HL-60 (cell line): ENCODE measurements at places on chromosomes 1 and 21.
A peak's percentile ranks its signal among the peaks of the same experiment; 100 is the strongest.

- DNase-seq, result no peak
Measured at GRCh38 chr1:38667626-38668025, 191.9 kb downstream of the RRAGC start.

GRCh38 chr1:54810153-54810942 lies 9.2 kb upstream of the TTC22 start:
- peak; percentile 17 for DNase-seq

GRCh38 chr1:186325239-186325638 lies 49.8 kb downstream of the TPR start:
- DNase-seq, result no peak

GRCh38 chr21:21039624-21040170 lies 41.5 kb downstream of the NCAM2 start:
- no peak for DNase-seq

DNA sequence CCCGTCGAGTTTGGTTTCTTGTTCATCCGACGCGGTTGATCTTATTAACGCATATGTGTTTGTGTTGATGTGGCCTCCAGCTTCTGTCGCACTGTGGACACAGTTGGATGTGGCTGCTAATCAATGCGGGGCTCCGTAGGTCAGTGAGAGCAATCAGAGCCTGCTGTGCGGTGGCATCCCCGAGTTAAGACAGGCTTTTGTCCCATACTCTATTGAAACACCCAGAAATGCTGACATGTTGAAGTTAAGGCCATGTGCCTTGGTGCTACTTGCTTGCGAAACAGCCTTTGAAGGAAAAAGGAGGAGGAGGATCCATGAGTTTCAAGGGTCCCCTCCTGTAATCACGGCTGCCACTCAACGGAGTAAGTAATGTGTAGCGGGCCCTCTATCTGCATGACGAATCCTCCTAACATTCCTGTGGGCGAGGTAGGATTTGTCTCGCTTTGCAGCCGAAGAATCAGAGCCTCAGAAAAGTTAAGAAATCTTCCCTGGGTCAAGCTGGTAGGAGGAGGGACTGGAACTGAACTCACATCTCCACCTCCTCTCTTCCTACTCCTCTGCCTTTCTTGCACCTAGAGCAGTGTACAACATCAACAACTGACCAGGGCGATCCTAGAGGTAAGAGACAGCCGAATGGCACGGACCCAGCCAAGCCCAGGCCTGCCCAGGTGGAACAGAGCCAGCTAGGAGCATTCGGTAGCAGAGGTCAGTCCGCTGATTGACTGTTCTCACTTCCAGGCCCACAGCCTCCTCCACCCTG lies 19.5 kb downstream of the PDE9A start:
- DNase-seq, result no peak

DNA sequence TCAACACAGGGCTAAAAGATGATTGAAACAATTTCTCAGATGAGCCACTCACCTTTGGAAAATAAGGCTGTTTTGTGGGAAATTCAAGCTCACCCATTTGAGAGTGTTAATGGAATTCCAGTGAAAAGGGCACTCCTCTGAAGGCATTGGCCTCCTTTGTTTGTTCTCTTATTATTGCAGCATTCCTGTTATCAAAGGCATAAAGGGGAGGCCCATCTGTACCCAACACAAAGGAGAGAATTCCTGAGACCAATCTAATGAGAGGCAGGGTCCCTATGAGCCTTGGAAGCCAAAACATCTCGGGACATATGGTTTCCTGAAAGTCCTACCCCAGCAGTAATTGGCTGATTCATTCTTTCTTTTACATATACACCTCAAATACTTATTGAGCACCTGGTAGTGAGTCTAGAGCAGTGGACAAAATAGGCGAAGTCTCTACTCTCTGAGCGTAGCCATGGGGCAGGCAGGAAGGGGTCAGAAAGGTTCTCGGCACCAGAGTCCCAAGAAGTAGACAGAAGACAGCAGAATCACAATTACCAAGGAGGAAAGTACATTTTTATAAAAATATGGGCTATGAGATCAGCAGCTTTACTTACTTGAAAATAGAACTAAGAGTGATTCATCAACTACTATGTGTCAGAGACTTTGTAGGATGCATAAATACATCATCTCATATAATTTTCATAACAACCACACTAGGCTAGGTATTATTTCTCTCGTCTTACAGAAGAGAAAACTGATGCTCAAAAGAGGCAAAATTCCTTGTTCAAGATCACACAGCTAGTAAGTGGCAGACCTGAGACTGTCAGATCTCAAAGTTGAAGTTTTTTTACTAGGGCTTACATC lies 218.7 kb downstream of the DAB1 start:
- DNase-seq, result no peak

- no peak for DNase-seq
Measured at GRCh38 chr1:57208741-57209302, 215.0 kb downstream of the DAB1 start.

DNA sequence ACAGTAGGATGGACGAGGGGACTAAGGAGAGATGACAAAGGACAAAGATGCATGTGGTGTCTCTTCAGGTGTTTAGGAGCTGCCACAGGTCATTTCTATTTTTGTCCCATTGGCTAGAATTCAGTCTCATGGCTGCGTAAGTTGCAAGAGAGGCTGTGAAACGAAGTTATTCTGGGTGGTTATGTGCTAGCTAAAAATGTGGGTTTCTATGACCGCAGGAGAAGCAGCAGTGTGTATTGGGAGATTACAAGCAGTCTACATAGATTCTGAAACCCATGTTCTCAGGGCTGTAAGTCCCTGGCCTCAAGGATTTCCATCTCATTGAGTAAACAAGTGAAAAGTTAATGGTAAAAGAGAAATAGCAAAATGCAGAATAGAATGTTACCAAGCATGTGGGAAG lies 110.7 kb downstream of the SPATA46 start:
- no peak for DNase-seq

DNA sequence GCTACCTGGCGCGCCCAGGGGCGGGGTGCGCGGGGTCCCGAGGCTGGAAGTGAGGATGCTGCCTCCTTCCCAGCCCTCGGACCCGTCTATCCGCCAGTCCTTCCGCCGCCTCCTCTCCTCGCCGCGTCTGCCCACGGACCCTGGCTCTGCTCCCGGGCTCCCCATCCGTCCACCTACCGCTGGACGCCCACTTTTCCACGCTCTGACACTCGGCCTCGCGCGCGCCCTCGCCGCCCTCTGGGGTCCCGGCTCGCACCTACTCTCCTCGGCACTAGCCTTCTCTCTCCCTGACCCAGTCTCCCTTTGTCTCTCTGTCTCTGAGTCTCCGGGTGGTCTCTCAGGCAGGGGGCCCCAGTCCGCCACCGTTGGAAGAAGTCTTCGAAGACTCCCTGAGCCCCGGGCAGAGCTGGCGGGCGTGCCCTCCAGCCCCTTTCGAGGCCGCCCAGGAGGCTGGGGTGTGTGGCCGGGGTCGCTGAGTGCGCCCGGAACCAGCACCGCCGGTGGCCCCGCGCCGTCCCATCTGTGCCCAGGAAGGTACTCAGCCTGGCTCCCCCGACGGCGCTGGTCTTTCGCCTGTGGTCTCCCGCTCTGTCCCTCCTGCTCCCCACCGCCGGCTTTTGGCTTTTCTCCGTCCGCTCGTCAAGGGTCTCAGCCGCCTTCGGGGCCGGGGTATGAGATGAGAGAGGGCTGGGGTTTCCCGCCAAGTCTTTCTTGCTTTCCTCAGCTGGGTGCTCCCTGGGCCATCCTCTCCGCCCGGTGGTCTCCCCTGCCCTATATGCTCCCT lies 610 bp downstream of the DRAXIN start:
- DNase-seq, result no peak

GRCh38 chr1:12184008-12184681 lies 17.4 kb downstream of the TNFRSF1B start:
- DNase-seq, result peak; percentile 88

GRCh38 chr21:40926238-40926637 lies 79.3 kb upstream of the DSCAM start:
- DNase-seq, result no peak

DNA sequence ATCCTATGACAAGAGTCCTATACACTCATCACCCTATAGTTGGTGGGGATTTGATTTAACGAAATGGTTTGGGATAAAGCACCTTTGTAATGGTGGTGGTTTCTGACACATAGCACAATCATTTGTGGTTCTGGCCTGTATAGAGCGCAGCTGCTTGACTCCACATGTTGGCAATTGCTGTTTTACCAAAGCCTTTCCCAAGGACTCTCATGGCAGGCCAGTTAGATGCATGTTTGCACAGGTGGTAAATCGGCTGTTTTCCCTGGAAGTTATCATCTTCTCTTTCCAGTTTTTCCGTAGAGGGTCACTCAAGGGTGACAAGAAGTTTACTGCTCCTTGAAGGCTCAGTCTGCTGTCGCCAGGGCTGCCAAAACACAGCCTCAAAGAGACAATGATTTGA lies 17.1 kb upstream of the XPR1 start:
- DNase-seq, result no peak

GRCh38 chr1:61523893-61524605 lies 200.9 kb downstream of the TM2D1 start:
- no peak for DNase-seq

GRCh38 chr1:206021008-206021625 lies 2.6 kb downstream of the CTSE start:
- DNase-seq, result no peak

- DNase-seq, result no peak
Measured at GRCh38 chr1:157399343-157399983, 152.9 kb downstream of the FCRL5 start.

DNA sequence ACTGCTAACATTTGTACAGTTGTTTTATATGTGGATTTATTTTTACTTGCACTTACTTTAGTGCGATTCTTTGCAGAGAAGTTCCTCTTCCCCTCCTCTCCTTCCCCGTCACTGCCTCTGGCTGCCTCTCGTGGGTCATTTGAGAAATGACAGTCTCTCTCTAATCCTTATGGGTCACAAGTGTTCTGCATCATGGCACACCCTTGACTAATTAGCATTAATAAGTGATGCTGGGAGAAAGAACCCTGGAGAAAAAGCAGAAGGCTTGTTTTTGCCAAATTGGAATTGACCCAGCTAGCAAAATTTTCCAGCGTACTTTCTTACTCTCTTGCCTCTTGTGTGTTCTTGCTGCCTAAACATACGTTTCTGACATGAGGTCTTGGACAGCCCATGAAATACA lies 301.2 kb downstream of the DUSP10 start:
- DNase-seq, result peak; percentile 34

GRCh38 chr1:177411381-177411780 lies 240.6 kb downstream of the BRINP2 start:
- DNase-seq, result no peak

- DNase-seq, result no peak
Measured at GRCh38 chr1:26582836-26583460, 53.4 kb downstream of the RPS6KA1 start.

GRCh38 chr21:45118099-45118498 lies 43.7 kb downstream of the ADARB1 start:
- DNase-seq, result no peak

- DNase-seq, result no peak
Measured at GRCh38 chr1:107590900-107591622, 373.9 kb downstream of the VAV3 start.

DNA sequence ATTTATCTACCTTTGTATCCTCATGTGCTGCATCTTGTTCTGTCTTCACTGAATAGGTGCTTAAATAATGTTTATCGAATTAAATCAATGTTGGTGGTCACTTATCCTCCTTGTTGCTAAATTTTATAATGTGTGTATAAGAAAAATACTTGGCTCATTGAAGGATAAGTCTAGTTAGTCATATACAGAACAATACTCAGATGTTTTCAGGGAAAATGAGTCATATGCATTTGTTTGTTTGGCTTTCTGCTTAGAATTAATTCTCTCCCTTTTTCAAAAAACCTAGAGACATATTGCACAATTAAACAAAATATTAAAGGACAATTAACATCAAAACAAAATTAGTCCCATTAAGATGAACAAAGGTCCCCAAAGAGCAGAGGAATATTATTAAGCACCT lies 89.0 kb downstream of the UBE2U start:
- no peak for DNase-seq

GRCh38 chr1:234369784-234370183 lies 3.5 kb upstream of the COA6 start:
- DNase-seq, result no peak

- no peak for DNase-seq
Measured at GRCh38 chr1:216531263-216532239, 108.3 kb upstream of the USH2A start.

DNA sequence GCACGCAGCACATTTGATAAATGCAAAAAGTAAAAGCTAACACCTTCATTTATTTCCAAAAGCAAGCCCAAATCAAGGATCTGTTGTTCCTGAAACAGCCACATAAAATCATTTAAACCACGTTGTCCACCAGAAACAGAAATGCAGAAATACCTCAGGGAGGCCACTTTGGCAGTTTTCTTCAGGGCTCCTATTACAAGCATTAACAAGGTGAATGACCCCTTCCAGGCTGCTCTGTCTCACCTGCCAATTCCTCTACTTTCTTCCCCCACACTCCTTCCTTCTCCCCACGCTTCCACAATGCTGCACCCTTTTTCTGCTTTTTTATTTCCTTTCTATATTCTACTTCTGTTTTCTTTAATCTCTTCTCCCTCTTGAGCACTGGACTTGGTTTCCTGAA lies 55.0 kb upstream of the PTGFRN start:
- DNase-seq, result no peak

DNA sequence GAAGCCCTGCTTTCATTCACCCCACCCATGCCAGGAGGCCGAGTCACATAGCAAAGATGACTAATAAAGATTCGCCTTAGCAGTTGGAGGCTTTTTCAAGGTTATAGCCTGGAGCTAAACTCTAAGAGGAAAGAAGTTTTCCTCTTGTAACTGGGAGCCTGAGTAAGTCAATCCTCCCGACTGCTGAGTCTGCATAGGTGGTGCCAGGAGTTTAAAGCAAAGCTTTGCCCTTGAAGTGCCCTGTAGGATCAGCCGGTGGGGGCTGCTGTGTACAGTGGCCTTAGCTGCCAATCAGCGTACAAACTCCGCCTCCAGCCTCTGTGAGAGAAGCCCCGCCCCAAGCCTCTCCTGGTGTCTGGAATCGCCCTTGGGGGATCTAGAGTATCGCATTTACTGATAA lies 147.5 kb upstream of the SPATA6 start:
- DNase-seq, result no peak

- no peak for DNase-seq
Measured at GRCh38 chr1:92315766-92316599, 17.1 kb downstream of the RPAP2 start.

DNA sequence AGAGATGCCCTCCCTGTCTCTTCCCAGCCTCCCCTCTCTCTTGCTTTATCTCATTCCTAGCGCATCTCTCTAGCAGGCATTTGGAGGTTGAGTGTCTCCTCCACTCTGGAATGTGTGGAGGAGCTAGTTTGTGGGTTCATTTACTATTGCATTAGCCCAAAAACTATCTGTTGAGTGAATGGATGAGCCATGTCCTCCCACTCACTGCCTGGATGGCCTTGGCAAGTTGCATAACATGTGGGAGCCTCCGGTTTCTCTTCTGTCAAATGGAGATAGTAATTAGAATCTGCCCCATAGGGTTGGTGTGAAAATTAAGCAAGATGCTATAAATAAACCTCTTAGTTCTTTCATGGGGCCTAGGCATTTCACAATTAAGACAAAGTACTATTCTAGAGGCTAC lies 181.8 kb downstream of the KAZN start:
- no peak for DNase-seq

GRCh38 chr1:27856561-27857343 lies 15.6 kb upstream of the THEMIS2 start:
- DNase-seq, result no peak

- no peak for DNase-seq
Measured at GRCh38 chr21:8992731-8993174, 1528.6 kb upstream of the TPTE start.

- DNase-seq, result no peak
Measured at GRCh38 chr1:104092698-104093097, 343.0 kb downstream of the AMY1C start.
